Aorta (tissue), 5 donors: ENCODE measurements at places on chromosomes 12 and 14.

- DNase-seq = no peak
Observed at GRCh38 chr14:83006121-83006670, 1472.5 kb upstream of the SEL1L start.

GRCh38 chr14:59208954-59209353, 20.5 kb downstream of the DAAM1 start:
- no peak for DNase-seq

GRCh38 chr12:51019927-51020326, 6.3 kb downstream of the SLC11A2 start:
- DNase-seq = no peak

DNA sequence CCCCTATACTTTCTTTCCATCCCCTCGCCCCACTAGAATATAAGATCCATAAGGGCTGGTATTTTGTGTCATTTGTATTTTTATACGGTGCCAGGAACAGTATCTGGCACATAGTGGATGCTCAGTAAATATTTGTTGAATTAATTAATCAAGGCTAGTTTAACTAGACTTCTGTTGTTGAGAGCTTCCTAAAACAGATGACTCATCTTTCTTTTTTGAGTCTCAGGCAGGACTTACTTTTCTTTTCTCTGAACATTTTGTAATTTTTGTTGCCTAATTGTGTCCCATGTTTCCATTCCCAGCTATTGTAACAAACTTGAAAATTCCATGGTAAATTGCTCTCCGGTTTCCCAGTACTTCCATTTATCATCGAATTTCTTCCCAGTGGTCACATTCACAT, 16.7 kb downstream of the STK38L start:
- no peak for DNase-seq

DNA sequence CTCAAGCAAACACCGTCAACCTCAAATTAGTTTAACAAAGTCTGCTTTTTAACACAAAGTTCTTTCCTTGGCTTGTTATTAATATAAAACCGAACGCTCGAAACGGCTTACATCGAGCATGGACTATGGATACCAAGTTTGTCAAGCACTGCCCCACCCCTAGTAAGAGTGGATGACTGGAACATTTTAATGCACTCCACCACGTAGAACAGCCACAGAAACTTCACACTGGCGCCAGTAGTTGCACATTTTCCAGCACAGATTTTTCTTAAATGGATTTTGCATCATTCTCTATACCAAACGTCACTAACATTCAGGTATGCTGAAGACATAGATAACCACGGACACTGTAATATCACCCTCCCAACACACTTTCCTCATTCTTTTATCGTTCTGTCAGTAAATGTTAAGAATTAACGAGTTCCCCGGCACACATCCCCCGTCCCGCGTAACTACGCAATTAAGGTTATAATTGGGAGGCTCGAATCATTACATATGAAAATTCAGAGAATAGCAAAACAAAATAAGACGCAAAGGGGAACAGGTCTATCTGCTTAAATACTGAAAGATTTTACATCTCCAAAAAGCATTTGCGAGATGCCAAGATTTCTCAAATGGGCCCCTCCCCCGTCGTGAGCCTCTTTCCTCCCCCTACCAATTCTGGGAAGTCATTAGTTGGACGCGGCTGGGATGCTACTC, 990 bp downstream of the FERMT2 start:
- no peak for DNase-seq

GRCh38 chr12:3795492-3796133, 42.7 kb upstream of the CRACR2A start:
- DNase-seq = no peak
